A549 (cell line): ENCODE measurements at places on chromosomes 4 and X.

GRCh38 chrX:103399744-103400143 is 23.4 kb downstream of the BEX3 start:
- DNase-seq = no peak

GRCh38 chrX:97314345-97314744 is 430.6 kb downstream of the RPA4 start:
- DNase-seq = no peak

GRCh38 chr4:149311076-149311475 is 504.6 kb downstream of the IQCM start:
- no peak for DNase-seq

GRCh38 chr4:11489453-11490083 is 60.9 kb upstream of the HS3ST1 start:
- DNase-seq = no peak

- DNase-seq = no peak
These were observed 95.4 kb downstream of the PARM1 start for GRCh38 chr4:75028196-75028854.

GRCh38 chr4:62118558-62118957 is 918.4 kb downstream of the ADGRL3 start:
- DNase-seq = no peak

DNA sequence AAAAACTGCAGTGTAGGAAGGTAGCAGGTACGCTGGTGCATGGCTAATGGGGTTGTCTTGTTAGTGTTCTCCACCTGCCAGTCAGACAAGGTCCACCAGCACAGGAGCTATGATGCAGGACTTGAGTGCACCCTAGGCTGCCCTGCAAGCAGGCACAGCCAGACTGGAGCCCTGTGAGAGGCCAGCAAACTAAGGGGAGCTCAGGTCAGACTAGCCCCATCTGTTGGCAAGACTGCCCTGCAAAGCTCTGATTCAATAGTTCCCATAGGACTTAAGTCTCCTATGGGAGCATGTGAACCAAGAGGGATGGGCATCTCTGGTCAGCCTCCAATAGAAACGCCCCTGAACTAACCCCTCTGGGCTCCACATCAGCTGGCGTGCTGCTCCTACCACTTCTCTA is 1307.3 kb downstream of the C4orf33 start:
- no peak for DNase-seq

DNA sequence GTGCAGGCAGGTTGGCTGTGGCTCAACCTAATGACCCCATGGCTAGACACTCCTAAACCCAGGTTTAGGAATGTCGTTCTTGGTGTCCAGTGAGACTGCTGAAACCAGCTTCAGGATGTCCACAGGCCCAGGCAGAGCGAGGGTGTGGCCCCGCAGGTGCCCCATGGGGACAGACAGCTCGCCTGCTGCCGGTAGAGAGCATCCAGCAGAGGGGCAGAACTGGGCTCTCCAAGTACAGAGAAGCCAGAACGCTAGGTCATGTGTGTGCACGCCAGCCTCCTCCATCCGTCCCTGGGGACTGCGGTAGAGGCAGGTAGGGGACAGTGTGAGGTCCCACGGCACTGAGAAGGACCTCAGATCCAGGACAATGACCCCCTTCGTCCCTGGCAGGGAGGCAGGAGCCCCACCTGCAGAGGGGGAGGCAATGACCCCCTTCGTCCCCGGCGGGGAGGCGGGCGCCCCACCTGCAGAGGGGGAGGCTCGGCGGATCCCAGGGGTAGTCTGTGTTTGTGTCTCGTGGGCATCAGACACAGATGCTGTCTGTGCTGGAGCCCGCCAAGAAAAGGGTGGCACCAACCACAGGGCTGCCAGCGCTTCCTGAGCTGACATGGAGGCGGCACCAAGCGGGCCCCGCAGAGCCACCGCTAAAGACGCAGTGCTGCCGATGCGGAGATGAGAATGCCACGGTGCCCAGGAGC is 118.4 kb downstream of the FAM53A start:
- no peak for DNase-seq

DNA sequence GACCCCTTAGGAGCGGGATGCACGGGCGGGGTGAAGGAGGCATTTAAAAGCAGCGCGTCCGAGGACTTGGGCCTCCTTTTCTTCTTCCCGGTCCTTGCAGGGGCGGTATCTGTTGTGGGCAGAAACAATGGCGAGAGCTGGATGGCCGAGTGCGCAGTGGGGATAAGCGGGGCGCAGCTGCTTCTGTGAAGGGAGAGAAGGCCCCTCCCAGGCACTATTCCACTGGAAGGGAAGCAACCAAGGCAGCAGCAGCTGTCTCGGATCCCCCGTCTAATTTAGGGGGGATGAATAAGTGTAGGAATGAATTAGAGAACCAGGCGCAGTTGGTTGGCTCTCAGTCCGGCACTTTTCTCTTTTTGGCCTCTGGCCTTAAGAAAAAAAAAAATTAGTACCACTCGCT is 995 bp downstream of the SMARCA5 start:
- peak; percentile 8 for DNase-seq

- peak; percentile 31 for DNase-seq
These were observed 57.5 kb downstream of the GPR82 start for GRCh38 chrX:41781500-41781899.

GRCh38 chrX:15391850-15392249 is 7.6 kb upstream of the VEGFD start:
- DNase-seq = no peak

DNA sequence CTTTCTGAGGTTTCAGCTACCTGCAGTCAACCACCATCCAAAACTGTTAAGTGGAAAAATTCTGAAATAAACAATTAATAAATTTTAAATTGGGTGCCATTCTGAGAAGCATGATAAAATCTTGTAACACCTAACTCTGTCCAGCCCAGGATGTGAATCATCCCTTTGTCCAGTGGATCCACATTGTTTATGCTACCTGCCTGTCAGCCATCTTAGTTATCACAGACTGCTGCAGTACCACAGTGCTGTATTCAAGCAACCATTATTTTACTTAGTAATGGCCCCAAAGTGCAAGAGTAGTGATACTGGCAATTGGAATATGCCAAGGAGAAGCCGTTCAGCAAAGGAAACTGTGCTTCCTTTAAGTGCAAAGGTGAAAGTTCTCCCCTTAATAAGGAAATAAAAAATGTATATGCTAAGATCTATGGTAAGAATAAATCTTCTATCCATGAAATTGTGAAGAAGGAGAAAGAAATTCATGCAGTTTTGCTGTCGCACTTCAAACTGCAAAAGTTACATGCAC is 20.6 kb downstream of the CAMK2D start:
- DNase-seq = no peak

- DNase-seq = no peak
These were observed 22.5 kb upstream of the TCEAL4 start for GRCh38 chrX:103562801-103563200.

GRCh38 chr4:53076374-53076958 is 214.3 kb downstream of the RASL11B start:
- DNase-seq = no peak

- no peak for DNase-seq
These were observed 2.3 kb upstream of the BTC start for GRCh38 chr4:74796631-74797030.

DNA sequence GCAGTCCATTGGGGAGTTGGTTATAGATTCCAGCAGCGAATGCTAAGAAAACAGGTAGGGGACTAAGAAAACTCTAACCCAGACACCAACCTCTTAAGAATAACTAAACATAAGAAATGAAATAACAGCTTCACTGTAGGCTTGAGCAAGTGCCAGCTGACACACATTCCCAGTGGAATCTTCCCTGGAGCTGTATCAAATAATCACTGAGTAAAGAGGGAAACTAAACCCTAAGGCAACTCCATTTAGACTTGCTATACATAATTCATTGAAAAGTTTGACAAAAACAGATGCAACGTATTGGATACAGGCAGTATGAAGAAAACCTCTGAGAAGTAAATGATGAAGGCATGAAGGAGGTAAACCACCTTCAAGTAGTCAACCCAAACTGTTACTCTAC is 293.5 kb downstream of the OPHN1 start:
- no peak for DNase-seq

DNA sequence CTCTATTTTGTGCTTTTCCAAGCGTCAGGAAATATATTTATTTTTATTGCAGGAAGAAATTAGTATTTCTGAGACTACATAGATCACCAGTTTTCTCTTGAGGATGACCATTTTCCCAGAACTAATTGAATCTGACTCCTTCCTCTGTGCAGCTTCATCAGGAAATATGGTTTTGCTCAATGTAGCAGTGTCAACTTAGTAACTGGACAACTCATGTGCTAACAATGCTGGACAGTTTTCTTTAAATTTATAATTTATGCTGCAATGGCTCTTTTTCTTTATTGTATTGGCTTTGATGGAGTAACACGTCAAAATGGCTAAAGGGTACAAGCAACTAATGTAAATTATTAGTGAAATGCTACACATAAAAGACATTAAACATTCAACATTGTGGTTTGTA is 531.5 kb downstream of the ANKRD50 start:
- no peak for DNase-seq

- no peak for DNase-seq
These were observed 136.4 kb upstream of the FAM9C start for GRCh38 chrX:13180807-13181206.

DNA sequence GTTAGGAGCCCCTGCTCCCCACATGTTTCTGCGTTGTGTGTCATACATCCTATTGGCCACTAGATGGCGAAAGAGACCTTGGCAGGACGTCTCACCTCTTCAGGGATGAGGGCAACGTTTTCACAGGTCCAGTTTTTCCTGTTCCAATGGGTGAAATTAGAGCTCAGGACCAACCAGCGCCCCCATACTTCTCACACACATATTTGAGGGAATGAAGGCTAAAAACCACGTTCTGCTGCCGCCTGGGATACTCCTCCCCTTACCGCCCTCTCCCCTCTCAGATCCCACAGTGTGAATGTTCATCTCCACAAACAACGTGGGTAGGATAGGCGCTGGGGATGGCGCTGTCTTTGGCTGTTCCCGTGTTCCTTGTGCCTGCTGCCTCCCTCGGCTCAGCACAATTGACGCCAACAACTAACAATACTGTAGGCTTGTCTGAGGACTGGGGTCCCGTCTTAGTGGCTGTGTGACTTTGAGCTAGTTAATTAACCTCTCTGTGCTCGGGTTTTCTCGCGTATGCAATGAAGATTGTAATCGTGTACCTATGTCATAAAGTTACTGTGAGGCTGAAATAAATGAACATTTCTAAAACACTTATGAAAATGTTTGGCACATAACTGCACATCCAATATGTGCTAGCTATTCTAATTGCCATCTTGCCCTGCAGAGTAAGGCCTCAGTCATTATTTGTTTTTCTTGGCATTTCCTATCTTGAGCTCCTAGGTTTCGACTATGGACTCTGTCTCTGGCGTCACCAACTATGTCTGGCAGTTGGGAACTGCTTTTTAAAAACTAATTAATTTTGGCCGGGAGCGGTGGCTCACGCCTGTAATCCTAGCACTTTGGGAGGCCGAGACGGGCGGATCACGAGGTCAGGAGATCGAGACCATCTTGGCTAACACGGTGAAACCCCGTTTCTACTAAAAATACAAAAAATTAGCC is 181.3 kb upstream of the STK26 start:
- DNase-seq = peak; percentile 66

DNA sequence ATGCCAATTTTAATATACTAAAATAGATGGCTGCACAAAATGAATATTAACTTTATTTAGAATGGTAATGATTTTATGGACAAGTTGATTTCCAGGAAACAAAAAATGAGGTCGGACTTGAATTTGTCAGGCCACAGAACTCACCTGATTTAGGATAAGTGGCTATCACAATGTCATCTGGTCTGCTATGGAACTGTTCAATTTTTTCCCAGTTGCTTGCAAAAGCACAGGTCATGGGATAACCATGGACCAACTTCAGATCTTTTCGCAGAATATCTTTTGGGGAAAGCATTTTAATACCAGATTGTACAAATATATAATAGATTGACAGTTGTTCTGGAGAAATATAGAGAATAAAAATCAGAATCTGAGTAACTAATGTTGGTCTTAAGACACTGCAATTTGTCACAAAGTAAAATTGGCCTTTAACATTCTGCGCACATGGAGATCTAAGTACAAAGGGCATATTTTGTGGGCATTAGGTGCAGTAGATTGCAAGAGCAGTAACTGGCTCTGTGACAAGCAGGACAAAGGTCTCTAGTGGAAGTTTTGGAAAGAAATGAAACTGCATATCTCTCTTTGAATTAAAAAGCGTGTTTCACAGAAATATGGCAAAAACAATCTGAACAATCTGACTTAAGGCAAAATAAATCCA is 5.4 kb downstream of the SULT1B1 start:
- DNase-seq = no peak

- no peak for DNase-seq
These were observed 25.6 kb downstream of the SLC16A2 start for GRCh38 chrX:74446876-74447275.

GRCh38 chr4:6618386-6619115 is 21.9 kb upstream of the MRFAP1 start:
- DNase-seq = no peak

DNA sequence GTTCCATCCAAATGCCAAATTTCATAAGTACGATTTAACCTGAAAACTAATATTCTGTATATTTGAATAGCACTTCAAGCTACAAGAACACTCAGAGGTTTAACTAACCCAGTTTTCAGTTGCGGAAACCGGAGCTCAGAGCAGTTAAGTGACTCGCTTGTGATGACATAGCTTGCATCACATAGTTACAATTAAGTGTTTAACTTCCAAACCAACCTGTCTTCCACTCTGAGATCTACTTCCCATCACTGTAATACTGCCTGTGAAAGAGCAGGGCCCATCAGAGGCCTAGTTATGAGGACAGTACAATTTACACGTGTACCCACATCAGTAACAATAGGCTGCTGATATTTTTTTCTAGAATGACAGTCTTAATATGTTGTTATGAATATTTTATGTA is 120.3 kb downstream of the MAD2L1 start:
- no peak for DNase-seq

GRCh38 chr4:77155631-77156452 is 1.2 kb upstream of the CCNG2 start:
- no peak for DNase-seq

- peak; percentile 9 for DNase-seq
These were observed 8.9 kb downstream of the FAT4 start for GRCh38 chr4:125323654-125324053.
